ENCODE measurements at places on chromosomes 1 and 21.

GRCh38 chr1:81954534-81955020, 153.8 kb downstream of the ADGRL2 start:
- peaks cover 33% of the 10 kb centered on the region for H3K36me3 ChIP-seq
- no peak for DNase-seq
- no peak overlapping the region for H3K27ac ChIP-seq
- no peaks in the 10 kb centered on the region for H3K27me3 ChIP-seq
- H3K4me1 ChIP-seq: no peaks in the 10 kb centered on the region

DNA sequence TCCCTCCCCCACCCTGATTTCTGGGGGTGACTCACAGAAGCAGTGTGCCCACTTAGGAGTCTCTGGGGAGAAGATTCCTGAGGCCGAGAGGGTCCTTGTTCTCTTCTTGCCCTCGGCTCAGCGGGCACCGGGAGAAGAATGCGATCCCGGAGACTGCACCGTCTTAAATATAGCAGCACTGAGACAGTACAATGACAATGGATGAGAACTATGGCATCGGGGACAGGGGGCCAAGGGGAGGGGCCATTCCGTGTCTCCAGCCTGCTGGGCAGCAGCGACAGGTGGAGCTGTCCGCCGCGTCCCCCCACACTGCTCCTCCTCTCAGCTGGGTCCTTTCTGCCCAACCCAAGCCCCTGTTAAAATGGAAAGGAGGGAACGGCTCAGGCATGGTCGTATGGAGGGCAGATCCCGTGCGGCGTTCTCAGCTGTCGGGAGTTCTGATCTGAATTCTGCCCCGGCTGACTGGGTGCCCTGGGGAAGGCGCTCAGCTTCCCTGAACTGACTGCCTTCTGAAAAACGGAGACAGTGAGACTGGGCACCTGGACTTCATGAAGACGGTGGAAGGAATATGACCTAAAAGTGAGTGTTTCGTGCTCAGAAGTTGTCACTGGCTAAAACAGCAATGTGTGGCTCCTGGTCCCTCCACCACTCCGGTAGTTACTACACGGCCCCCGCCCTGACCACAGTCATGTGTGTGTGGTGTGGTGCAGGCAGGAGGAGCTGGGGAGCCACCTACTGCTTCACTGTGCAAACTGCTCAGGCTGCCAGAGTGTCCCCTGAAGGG, at the start of gene MYOM3:
MYOM3 (minus strand) TSS at position 140 of the 784 bp plus-strand sequence. CDS start 3,499 bp downstream, outside the sequence.
- DNase-seq: peak; percentile 72
- H3K36me3 ChIP-seq: no peaks in the 10 kb centered on the region
- no peak within 1 kb of the TSS for H3K27ac ChIP-seq
- H3K27me3 ChIP-seq: no peaks in the 10 kb centered on the region

GRCh38 chr1:43348809-43349593, 9.8 kb upstream of the CDC20 start:
- no peaks in the 10 kb centered on the region for H3K36me3 ChIP-seq
- peaks cover 4% of the 10 kb centered on the region for H3K27me3 ChIP-seq
- peak; percentile 98 for DNase-seq
- peaks cover 5% of the 10 kb centered on the region for H3K4me1 ChIP-seq

- DNase-seq: no peak
- H3K4me1 ChIP-seq: no peaks in the 10 kb centered on the region
- H3K36me3 ChIP-seq: peaks cover 27% of the 10 kb centered on the region
- no peaks in the 10 kb centered on the region for H3K27me3 ChIP-seq
- H3K4me3 ChIP-seq: no peak overlapping the region
- H3K27ac ChIP-seq: no peak overlapping the region
These were observed 27.9 kb downstream of the NRDC start for GRCh38 chr1:51850420-51851223.

GRCh38 chr1:235442788-235443429, 61.3 kb downstream of the B3GALNT2 start:
- no peak for DNase-seq
- H3K4me1 ChIP-seq: no peaks in the 10 kb centered on the region
- peaks cover 64% of the 10 kb centered on the region for H3K36me3 ChIP-seq
- H3K4me3 ChIP-seq: no peak overlapping the region
- no peak overlapping the region for H3K27ac ChIP-seq

- no peak overlapping the region for H3K4me3 ChIP-seq
- peaks cover 47% of the 10 kb centered on the region for H3K27me3 ChIP-seq
- no peaks in the 10 kb centered on the region for H3K4me1 ChIP-seq
- no peaks in the 10 kb centered on the region for H3K36me3 ChIP-seq
- H3K27ac ChIP-seq: no peak overlapping the region
- DNase-seq: no peak
These were observed 188.7 kb downstream of the GIPC2 start for GRCh38 chr1:78234496-78234895.

- H3K27ac ChIP-seq: no peak overlapping the region
- DNase-seq: peak; percentile 77
- H3K27me3 ChIP-seq: no peaks in the 10 kb centered on the region
- H3K4me1 ChIP-seq: peaks cover 11% of the 10 kb centered on the region
- H3K4me3 ChIP-seq: peak overlapping the region; percentile 38
These were observed 92.6 kb upstream of the VAV3 start for GRCh38 chr1:108057541-108057940.

DNA sequence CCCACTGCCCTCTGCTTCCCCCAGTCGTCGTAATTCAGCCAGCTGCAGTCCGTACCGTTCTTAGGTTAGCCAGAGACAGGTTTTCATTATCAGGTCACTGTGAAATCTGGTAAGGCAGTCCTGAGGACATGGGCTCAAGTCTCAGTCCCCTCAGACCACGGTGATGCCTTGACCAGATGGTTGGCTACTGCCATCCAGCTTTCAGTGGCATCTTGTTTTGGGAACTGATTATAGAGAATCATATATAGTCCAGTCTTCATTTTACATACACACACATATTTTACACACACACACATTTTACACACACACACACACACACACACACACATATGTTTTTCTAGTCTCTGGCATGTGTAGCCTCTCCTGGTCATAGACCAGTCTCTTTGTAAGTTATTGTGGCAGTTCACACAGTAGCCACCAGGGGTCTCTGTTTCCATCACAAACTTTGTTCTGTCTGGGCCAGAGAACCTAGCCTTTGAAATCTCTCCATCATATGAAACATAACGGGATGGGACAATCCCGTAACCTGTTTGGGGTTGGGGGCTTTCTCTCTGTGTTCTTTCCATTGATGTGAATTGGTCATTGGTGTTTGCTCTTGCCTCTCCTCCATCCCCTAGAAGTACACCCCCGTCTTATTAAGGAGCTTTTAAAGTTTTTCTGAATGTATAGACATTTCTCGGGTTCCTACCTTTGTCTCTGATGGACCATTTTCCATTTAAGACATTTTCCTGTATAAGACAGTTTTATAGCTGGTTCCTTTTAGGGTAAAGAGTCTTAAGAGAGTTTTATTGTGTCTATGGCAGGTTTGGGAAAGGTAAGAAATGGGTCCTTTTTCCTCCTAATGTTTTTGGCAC, 8.4 kb upstream of the IKBKE start:
- H3K4me1 ChIP-seq: no peaks in the 10 kb centered on the region
- peaks cover 16% of the 10 kb centered on the region for H3K36me3 ChIP-seq
- H3K27me3 ChIP-seq: no peaks in the 10 kb centered on the region

DNA sequence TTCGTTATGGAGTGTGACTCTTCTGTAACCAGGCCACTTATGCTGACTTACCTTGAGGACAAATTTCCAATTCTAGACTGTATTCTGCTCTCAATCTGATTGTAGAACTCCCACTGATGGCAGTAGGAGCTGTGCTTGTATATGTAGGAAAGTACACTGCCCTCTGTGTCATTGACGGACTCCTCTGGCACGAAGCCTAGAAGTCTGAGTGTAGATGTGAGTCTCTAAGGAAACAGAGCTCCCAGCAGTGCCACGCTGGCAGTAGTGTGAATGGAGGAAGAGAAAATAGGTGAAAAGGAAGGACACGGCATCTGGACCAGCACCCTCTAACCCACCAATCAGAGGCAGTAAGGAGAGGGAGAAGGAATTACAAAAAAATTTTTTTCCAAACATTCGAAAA, 130.4 kb upstream of the ADGRL2 start:
- H3K27ac ChIP-seq: no peak overlapping the region
- H3K4me3 ChIP-seq: no peak overlapping the region
- DNase-seq: no peak
- H3K4me1 ChIP-seq: no peaks in the 10 kb centered on the region
- no peaks in the 10 kb centered on the region for H3K27me3 ChIP-seq
- peaks cover 2% of the 10 kb centered on the region for H3K36me3 ChIP-seq

DNA sequence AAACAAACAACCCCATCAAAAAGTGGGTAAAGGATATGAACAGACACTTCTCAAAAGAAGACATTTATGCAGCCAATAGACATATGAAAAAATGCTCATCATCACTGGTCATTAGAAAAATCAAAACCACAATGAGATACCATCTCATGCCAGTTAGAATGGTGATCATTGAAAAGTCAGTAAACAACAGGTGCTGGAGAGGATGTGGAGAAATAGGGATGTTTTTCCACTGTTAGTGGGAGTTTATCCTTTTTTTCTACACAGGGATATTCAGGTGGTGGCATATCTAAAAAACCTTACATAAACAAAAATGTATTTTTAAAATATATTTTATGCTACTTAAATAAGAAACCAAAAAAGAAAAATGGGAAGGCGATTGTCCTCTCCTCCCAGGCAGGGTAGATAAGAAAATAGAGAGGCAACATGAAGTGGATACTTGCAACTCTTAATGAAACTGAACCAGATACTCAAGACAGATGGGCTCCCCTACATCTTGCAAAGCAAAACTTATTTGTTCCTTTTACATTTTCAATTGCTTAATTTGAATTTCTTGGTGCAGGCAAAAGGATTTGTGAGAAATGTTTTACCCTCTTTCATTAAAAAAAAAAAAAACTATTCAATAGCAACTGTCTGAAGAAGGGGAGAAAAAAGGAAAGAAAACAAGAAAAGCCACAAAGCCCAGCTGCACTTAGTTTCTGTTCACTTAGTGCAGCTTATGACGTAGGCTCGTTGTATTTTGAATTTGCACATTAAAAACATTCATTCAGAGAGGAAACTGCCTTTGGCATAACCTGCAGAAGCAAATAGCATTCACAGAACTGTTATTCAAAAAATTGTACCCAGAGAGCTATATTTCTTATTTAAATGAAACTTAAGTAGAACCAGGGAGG, 36.9 kb upstream of the RGS1 start:
- H3K27ac ChIP-seq: peak overlapping the region; percentile 87
- H3K4me3 ChIP-seq: no peak overlapping the region
- H3K4me1 ChIP-seq: peaks cover 5% of the 10 kb centered on the region
- peaks cover 5% of the 10 kb centered on the region for H3K36me3 ChIP-seq
- DNase-seq: no peak

- no peak for DNase-seq
- no peaks in the 10 kb centered on the region for H3K4me1 ChIP-seq
- H3K27me3 ChIP-seq: no peaks in the 10 kb centered on the region
- H3K27ac ChIP-seq: no peak overlapping the region
- peak overlapping the region; percentile 95 for H3K4me3 ChIP-seq
- H3K36me3 ChIP-seq: no peaks in the 10 kb centered on the region
These were observed 868 bp downstream of the PPP1R12B start for GRCh38 chr1:202349206-202349928.

DNA sequence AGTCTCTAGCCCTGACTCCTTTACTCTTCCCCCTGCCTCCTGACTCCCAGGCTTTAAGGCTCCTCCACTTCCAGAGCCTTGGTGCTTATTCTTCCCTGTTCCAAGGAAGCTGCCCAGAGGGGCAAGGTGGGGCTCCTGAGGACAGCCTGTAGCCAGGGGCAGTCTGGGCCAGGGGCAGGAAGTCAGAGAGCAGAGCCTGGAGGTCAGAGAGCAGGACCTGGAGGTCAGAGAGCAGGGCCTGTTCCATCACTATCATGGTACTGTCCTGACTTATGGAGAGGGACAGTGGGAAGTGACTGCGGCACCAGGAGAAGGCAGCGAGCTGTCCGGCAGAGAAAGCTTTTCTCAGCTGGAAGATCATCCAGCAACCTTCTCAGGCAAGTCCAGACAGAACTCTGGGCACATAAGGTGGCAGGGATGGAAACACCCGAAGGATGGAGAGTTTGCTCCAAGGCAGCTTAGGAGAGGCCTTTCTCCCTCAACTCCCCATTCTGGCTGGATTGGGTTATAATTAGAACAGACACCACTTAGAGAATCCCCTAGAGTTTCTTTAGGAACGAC, 25.0 kb downstream of the PLXNA2 start:
- H3K36me3 ChIP-seq: no peaks in the 10 kb centered on the region
- H3K27ac ChIP-seq: no peak overlapping the region
- H3K4me3 ChIP-seq: no peak overlapping the region
- no peaks in the 10 kb centered on the region for H3K4me1 ChIP-seq
- DNase-seq: no peak
- no peaks in the 10 kb centered on the region for H3K27me3 ChIP-seq

- H3K27me3 ChIP-seq: no peaks in the 10 kb centered on the region
- no peaks in the 10 kb centered on the region for H3K36me3 ChIP-seq
- DNase-seq: no peak
- no peak overlapping the region for H3K27ac ChIP-seq
These were observed 62.9 kb upstream of the CNTN2 start for GRCh38 chr1:204979891-204980649.

DNA sequence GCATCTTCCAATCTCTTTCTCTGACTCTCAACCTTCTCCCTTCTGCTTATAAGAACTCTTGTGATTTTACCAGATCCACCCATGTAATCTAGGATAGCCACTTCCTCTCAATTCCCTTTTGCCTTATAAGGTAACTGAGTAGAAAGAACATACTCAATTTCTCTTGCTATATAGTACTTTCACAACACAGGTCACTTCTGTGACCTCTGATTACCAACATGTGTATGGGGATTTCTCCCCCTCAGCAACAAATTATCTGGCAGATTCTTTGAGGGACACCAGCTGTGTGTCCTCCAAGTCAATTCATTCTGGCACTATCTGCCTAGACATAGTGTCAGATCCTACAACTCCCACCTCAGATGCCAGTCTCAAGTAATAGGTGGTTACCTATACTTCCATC, 62.5 kb downstream of the IL23R start:
- DNase-seq: no peak
- no peak overlapping the region for H3K27ac ChIP-seq
- H3K4me3 ChIP-seq: no peak overlapping the region
- no peaks in the 10 kb centered on the region for H3K27me3 ChIP-seq

GRCh38 chr1:90480271-90480835, 236.7 kb downstream of the BARHL2 start:
- no peak overlapping the region for H3K27ac ChIP-seq
- no peak overlapping the region for H3K4me3 ChIP-seq
- no peaks in the 10 kb centered on the region for H3K4me1 ChIP-seq
- no peaks in the 10 kb centered on the region for H3K27me3 ChIP-seq
- no peak for DNase-seq

Measured in H9 (cell line).